ENCODE measurements at places on chromosomes 4 and X.

GRCh38 chrX:118983513-118983912, 9.1 kb downstream of the LONRF3 start:
- DNase-seq = no peak

- DNase-seq = no peak
These were observed 29.4 kb upstream of the KLHL2 start for GRCh38 chr4:165177725-165178666.

DNA sequence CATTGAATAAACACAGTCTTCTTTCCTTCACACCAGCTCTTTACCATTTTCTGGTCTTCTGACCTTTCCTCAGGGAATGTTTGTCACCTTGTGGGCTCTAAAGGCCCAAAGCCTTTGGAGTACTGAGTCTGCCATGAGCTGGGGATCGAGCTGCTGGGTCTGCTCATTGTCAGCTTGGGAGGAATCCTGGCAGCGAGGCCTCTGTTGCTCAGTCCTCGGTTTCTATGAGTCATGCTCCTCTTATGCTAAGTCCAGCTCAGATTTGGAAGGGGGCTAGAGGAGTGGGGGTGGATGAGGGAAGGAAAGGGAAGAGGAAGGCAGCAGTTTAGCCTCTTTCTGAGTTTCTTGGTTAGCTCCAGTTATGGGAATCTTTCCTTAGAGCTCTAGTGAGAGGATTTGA, 31.1 kb downstream of the NHSL2 start:
- no peak for DNase-seq

- no peak for DNase-seq
These were observed 39.0 kb upstream of the GBA3 start for GRCh38 chr4:22653752-22654151.

GRCh38 chr4:169208090-169208455, 62.7 kb downstream of the SH3RF1 start:
- DNase-seq = no peak

DNA sequence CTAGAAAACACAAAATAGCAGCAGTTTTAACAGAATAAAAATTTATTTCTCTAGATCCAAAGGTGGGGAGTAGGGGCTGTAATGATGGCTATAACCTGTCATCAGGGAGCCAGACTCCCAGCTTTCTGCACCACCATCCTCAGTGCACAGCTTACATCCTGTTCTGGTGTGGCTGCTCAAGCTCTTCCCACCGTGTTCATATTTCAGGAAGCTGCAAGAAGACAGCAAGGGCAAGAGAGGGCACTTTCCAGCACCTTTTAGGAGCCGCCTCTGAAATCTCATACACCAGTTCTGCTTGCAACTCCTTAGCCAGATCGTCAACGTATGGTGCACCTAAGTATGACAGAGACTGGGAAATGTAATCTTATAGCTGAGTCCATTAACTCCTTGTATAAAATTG, 253.7 kb downstream of the CENPC start:
- DNase-seq = no peak

DNA sequence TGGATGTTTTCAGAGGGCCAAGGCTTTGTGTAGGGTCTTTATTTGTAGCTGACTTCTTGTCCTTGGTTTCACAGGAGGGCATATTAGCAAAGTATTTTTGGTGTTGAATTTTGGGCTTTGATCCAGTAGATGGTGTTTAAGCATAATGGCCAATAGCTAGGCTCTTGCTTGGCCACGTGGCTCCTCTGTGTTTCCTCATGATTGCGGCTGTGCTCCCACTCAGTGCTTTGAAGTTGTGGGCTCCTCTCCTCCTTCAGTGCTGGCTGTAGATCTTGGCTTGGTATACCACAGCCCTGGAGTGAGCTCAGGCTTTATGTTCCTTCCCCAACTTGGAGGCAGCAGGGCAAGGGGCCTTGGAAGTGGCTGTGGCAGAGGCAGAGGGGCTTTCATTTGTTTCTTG, 107.2 kb upstream of the CENPE start:
- no peak for DNase-seq

GRCh38 chr4:4415806-4416805, 29.2 kb downstream of the NSG1 start:
- no peak for DNase-seq

DNA sequence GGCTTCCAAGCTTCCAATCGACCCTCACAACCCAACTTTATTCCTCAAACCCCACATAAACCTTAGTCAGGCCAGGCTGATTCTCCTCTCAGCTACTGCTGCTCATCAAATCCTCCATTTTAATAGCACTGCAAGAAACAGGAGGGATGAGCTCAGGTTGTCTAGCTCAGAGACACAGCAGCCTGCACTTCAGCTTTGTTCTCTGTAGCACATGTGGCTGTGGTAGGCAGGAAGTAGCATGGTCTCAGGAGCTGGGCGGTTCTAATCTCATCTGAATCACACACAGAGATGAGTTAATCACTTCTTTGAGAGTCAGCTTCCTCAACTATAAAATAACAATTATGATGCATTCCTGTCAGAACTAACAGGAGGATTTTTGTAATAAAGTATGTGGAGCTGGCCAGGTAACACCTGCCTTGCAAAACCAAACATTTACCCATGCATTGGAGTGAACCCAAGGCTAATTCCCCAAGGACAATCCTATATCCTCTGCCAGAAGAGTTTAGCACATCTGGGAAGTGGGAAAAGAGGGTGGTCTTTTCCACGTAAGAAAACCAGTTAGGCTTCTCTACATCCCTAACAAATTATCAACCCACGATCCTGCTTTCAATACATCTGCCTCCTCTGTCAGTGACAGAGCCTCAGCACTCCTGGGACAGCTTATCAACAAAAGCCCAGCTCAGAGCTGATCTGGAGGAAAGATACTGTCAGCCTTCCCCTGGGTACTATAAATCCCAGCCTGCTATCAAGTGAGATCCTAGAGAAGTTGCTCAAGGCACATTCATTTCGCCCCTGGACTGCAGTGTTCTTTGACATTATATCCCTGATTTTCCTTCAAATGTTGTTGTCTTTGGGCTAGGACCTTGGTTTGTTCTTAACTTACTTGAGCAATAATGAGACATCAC, 32.8 kb downstream of the ELOVL6 start:
- DNase-seq = no peak

GRCh38 chr4:73376251-73376650, 27.8 kb upstream of the ALB start:
- DNase-seq = no peak

DNA sequence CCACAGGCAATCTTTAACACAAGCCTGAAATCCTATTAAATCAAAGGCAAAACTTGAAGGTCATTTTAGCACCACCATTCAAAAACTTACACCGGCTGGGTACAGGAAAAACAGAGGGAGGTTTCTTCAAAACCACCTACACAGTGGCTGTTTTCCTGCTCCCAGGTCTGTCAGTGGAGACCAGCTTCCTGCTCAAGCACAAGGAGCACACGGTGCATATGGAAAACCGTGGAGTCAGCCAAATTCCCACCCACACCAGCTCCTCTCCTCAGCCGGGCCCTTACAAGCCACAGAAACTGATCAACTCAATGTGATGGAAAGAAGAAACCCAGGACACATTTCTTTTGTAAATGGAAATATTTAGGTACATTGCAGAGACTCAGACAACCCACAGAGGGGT, 14.3 kb upstream of the FAM241A start:
- no peak for DNase-seq

- no peak for DNase-seq
These were observed 56.6 kb downstream of the AFM start for GRCh38 chr4:73538162-73538561.

DNA sequence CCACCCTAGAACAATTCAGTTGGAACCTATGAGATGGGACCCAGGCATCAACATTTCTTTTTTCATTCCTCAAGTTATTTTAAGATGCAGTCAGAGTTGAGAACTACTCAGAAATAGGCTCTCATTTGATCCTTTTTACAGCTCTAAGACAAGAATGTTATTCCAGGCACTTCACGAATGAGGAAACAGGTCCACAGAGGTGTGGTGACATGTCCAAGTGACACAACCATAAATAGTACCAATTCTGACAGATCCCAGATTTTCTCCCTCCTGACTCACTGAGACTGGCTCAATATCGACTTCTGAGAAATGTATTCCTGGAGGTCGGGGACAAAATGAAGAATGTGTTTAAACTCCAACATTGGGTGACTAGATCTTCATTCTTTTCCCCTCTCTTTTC, 11.1 kb downstream of the TCEANC start:
- DNase-seq = no peak

GRCh38 chr4:90071289-90072235, 55.6 kb upstream of the CCSER1 start:
- no peak for DNase-seq

DNA sequence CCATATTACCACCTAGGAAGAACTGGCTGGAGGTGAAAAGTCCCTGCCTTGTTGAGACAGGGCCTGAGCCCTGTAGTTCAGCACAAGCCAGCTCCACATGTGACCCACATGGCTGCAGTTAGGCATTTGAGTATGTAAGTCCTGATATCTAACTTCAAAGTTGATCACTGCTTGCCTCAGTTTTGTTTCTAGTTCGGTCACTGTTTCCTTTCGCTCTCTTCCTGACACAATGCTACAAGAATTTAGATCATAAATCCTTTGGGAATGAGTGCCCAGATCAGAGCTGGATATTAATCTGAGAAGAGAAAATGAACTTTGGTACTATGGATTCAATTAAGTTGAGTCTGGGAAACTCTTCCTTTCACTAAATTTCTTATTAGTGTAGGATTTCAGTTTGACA, 48.4 kb downstream of the AKAP4 start:
- no peak for DNase-seq

DNA sequence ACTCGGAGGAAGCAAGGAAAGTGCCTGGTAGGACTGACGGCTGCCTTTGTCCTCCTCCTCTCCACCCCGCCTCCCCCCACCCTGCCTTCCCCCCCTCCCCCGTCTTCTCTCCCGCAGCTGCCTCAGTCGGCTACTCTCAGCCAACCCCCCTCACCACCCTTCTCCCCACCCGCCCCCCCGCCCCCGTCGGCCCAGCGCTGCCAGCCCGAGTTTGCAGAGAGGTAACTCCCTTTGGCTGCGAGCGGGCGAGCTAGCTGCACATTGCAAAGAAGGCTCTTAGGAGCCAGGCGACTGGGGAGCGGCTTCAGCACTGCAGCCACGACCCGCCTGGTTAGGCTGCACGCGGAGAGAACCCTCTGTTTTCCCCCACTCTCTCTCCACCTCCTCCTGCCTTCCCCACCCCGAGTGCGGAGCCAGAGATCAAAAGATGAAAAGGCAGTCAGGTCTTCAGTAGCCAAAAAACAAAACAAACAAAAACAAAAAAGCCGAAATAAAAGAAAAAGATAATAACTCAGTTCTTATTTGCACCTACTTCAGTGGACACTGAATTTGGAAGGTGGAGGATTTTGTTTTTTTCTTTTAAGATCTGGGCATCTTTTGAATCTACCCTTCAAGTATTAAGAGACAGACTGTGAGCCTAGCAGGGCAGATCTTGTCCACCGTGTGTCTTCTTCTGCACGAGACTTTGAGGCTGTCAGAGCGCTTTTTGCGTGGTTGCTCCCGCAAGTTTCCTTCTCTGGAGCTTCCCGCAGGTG, 637 bp downstream of the AR start:
- DNase-seq = no peak

- DNase-seq = no peak
These were observed 91.1 kb upstream of the PGRMC2 start for GRCh38 chr4:128378668-128379067.

- no peak for DNase-seq
These were observed 252.6 kb downstream of the TMEM47 start for GRCh38 chrX:34404386-34405070.

DNA sequence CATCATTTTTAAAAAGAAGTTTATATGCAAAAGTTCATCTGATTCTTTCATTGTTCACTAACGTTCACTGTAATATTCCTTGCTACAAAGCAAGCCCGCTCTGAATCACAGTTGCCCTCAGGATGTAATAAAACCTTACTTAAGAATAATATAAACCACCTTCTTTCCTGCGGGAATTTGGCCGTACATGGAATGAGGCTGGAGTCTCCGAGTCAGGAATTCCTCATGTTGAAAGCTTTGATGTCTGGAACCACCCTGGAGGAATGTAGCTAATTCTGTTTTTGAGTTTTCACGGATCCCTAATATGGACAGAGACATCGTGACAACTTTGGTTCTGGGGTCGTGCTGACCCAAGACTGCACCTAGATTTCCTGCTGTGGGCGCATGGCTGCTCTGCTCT, 58.5 kb downstream of the CRLF2 start:
- DNase-seq = no peak

- DNase-seq = no peak
These were observed 90.8 kb upstream of the PAK3 start for GRCh38 chrX:111005166-111005565.

DNA sequence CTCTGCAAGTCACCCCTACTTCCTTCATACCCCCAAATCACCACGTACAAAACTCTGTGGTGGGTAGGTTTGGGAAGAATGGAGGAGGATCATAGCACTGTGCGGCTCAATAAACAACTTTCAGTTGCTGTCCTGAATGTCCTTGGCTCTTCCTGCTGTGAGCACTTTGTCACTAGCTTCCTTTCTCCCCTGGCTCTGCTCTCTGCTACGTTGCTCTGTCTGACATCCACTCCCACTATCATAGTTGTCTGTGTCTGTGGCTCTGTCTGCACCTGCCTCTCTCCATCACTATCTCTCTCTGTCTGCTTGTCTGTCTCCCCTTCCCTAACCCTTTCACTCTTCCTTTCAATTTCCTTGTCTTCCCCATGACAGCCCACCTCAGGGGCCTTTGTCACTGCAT, 21.2 kb upstream of the SMPX start:
- DNase-seq = no peak

DNA sequence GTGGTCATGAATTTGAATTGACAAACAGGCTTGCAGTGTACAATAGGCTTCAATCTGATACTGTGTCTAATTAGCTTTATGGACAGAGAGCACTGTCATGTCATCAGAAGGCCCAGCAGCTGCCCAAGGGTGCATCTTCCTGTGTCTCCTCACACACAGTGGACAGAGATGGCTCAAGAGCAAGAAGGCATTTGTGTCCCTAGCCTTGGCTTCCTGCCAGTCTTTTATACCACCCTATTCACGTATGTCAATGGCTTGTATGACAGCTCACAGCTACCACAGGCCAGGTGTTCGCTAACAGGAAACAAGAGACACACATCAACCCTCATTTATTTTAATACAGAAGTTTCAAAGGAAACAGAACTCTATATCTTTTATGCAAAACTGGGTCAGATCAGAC, 874.0 kb upstream of the AGA start:
- no peak for DNase-seq

DNA sequence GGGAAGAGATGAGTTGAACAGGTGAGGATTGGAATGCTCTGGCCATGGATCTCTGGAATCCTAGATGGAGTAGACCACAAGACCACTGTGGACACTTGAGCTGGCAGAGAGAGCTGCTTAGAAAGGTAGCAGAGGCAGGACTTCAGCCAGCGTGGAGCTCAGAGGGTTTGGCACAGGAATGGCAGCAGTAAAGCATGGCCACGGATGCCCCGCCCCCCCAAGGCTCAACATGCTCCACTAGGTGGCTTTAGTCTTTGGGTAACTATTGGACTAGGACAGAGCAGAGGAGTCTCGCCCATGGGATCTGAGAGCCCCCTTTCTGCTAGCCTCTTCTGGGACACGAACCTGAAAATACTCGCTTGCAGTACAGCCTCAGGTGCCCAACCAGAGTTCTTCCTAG, 150.1 kb upstream of the NEIL3 start:
- DNase-seq = no peak

Data from D721Med (cell line).